Astrocyte of the spinal cord (primary cell): ENCODE measurements at places on chromosomes 5 and 9.
A peak's percentile ranks its signal among the peaks of the same experiment; 100 is the strongest.

GRCh38 chr5:14105718-14106410 is 37.3 kb upstream of the TRIO start:
- DNase-seq: peak; percentile 90

DNA sequence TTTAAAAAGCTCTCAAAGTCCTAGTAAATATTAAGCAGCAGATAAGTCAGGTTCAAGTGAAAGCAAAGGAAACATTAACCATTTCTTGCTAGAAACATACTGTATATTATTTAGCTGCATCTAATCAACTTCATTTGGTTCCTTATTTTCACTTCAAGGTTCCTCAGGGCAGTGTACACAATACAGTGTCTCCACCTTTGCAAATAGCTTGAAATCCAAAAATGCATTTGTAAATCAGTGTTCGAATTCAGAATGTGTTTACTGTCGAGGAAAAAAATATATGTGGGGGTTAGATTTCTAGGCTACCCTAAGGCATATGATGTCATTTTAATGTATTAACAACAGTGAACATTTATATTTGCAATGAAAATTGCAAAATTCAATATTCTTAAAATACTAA is 436.0 kb downstream of the CETN3 start:
- no peak for DNase-seq

- no peak for DNase-seq
Measured at GRCh38 chr5:173231996-173232498, 3.0 kb downstream of the NKX2-5 start.

DNA sequence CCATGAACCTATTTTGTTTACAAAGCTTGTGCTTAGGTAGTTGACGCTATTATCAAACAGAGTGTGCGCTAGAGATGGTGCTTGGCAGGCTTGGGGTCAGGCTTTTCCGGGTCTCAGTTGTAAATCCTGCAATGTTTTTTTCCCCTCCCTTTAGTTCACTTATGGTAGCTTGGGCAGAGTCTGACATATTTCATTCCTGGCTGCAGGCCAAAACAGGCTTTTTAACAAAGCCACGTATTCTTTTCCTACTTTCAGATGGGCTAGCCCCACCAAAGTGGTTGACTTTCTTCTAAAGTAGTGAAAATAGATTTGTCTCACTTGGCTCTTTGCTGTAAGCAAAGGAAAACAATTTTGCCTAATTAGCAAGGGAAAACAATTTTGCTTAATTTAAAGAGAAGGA is 58.0 kb upstream of the FBN2 start:
- peak; percentile 33 for DNase-seq

DNA sequence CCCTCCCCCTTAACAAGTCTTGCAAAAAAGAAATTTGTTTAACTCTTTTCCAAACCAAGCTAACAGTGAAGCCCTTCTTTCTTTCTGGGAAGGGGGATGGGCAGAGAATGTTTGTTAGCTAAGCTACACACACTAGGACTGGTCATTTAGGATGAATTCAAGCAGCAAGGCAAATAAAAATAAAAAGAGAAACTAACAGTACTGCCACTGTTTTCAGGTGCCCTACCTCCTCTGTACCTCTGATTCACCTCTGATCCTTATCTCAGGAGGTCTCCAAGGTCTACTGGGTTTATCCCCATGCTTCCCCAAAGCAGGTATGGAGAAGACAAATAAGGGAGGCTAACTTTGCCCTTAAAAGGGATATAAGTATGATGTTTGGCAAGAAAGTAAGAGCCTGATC is 52.9 kb downstream of the ELL2 start:
- no peak for DNase-seq

DNA sequence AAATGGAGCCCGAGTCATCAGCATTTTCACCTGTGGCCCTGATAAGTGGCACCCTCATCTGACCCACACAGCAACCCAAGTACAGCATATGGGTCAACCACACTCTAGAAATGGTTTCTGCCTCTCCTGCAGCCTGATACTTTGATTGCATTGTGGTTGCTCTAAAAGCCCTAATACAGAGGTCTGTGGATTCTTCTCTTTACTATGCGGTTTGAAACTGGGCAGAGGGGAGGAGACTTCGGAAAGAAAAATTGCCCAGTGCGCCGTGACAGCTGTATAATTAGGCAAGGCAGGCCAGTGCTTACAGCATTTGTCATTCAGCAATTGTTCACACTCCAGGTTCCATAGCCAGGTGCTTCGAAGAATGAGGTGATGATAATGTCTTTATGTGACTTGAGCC is 361.0 kb downstream of the NFIB start:
- DNase-seq: peak; percentile 33

DNA sequence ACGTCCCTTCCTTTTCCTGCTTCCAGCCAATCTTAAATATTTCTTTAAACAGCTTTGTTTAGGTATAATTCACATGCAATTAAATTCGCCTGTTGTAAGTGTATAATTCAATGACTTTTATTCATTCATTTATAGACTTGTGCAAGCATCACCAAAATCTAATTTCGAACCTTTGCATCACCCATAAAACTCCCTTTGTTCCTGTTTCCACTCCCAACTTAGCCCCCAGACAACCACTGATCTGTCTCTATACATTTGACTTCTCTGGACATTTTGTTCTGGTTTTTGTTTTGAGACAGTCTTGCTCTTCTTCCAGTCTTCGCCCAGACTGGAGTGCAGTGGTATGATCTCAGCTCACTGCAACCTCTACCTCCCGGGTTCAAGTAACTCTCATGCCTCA is 71.5 kb downstream of the NR6A1 start:
- no peak for DNase-seq

DNA sequence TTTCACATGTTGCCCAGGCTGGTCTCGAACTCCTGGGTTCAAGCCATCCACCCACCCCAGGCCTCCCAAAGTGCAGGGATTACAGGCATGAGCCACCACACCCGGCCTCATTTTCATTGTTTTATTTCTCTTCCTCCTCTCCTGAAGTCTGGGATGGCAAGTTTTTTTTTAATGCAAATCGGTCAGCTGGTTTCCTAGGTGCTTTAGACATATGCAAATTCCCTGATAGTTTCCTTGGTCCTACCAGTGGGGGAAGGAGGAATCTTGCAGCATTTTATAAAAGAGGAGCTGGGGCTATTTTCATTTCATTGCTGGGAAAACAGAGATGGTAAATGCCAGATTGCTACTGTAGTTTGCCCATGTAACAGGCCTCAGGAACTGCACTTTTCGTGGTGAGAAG is 179.4 kb downstream of the ACTL7B start:
- no peak for DNase-seq

- DNase-seq: peak; percentile 86
Measured at GRCh38 chr5:135999406-136000139, 29.2 kb upstream of the TGFBI start.

GRCh38 chr5:6082685-6083084 is 295.7 kb downstream of the MED10 start:
- DNase-seq: no peak

- no peak for DNase-seq
Measured at GRCh38 chr9:124358631-124359030, 56.6 kb downstream of the PSMB7 start.

- no peak for DNase-seq
Measured at GRCh38 chr9:107033966-107034365, 171.0 kb downstream of the ZNF462 start.

GRCh38 chr9:135714242-135715055 is 12.5 kb downstream of the KCNT1 start:
- no peak for DNase-seq

- DNase-seq: no peak
Measured at GRCh38 chr9:90822866-90823265, 21.2 kb downstream of the SYK start.

- no peak for DNase-seq
Measured at GRCh38 chr5:168879929-168880328, 300.8 kb upstream of the PANK3 start.

DNA sequence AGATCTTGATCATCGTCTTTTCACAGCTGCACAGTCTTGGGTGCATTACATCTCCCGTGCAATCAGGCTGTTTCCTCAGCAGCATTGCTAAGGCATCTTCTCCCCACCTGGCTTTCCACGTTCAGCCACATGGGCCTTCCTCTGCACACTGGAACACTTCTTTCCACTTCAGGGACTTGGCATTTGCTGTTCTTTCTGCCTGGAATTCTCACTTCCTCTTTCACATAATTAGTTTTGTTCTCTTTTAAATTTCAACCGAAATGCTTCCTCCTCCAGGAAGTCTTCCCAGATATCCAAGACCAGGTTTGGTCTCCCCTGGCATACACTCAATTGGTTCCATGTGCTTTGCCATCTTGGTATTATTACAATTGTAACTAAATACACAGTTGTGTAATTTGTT is 43.8 kb downstream of the WHRN start:
- DNase-seq: no peak

- no peak for DNase-seq
Measured at GRCh38 chr5:171715551-171715950, 70.1 kb upstream of the SMIM23 start.

DNA sequence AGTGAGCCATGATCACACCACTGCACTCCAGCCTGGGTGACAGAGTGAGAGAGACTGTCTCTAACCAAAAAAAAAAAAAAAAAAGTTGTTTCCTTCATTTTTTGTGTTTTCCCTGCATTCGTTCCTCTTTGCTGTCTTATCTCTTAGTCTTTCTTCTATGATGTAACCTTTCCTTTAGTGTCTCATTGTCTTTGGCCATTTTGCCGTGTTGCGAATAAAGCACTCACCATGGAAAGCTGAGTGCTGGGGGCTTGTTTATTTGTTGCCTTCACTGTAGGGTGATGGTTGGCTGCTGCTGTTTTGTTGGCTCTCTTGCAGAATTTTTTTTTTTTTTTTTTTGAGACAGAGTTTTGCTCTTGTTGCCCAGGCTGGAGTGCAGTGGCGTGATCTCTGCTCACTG is 7.7 kb downstream of the EHMT1 start:
- DNase-seq: no peak

GRCh38 chr5:89351222-89351621 is 468.2 kb upstream of the MEF2C start:
- DNase-seq: peak; percentile 83

DNA sequence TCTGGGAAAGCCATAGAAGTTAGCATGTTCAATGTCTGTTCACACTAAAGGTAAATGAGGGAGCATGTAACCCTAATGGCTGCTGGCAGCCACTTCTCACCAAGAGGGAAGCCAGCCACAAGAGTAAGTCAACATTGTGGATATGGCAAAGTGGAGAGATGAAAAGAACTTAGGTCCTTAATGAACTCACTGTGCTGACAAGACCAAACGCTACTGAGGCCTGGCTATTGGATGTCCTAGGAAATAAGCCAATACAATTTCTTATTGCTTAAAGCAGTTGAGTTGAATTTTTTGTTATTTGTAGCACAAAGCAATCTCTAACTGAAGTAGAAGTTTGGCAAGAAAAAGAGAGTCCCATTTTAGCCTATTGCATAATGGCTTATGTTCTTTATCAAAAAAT is 6.8 kb downstream of the GPR150 start:
- no peak for DNase-seq

GRCh38 chr5:65171645-65172044 is 310.1 kb downstream of the ADAMTS6 start:
- no peak for DNase-seq

- DNase-seq: no peak
Measured at GRCh38 chr5:53035868-53036381, 46.8 kb downstream of the ITGA2 start.

- DNase-seq: peak; percentile 71
Measured at GRCh38 chr5:74576941-74577456, 63.5 kb downstream of the ENC1 start.

- DNase-seq: peak; percentile 45
Measured at GRCh38 chr5:158569534-158569933, 530.2 kb downstream of the EBF1 start.

GRCh38 chr9:26166537-26166936 is 488.3 kb upstream of the TUSC1 start:
- DNase-seq: no peak

DNA sequence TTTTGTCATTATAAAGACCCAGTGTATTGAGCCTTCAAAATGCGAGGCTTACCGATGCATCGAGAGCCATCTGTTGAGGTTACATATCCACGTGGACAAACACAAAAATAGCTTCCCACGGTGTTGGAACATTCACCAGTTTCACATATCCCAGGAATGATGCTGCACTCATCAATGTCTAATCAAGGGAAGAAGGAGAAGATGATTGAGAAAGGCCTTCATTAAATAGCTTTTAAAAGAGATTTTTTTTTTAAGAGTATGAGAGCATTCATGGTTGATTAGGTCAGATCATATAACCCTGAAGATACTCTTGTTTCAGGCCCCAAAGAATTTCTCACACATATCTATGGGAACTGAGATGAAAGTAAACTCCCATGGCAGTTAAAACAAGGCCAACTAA is 129.4 kb downstream of the FBN2 start:
- no peak for DNase-seq

DNA sequence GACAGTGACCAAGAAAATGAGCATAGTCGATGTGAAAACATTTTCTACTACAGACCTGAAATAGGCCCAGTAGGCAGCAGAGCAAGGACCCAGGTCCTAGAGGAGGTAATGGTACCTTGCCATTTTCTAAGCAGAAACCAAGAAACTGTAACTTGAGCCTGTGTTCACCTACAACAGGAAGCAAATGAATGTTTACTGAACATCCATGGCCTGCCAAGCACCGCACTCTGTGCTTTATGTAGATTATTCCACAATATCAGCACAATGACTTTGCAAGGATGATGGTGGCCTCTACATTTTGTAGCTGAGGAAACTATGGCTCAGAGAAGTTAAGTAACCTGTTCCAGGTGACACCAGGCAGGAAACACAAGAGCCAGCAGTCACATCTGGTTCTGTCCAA is 215.3 kb downstream of the SPOCK1 start:
- DNase-seq: no peak
